Effector memory CD8-positive, alpha-beta T cell (primary cell): ENCODE measurements at places on chromosomes 4 and X.

GRCh38 chrX:155086202-155086840, 15.0 kb downstream of the BRCC3 start:
- H3K4me1 ChIP-seq, result no peaks in the 10 kb centered on the region
- no peak overlapping the region for H3K27ac ChIP-seq
- peak; percentile 36 for DNase-seq
- peaks cover 31% of the 10 kb centered on the region for H3K36me3 ChIP-seq

GRCh38 chrX:132940727-132941327, 17.6 kb downstream of the HS6ST2 start:
- no peaks in the 10 kb centered on the region for H3K4me1 ChIP-seq
- no peaks in the 10 kb centered on the region for H3K27me3 ChIP-seq
- H3K27ac ChIP-seq, result no peak overlapping the region
- DNase-seq, result no peak
- no peak overlapping the region for H3K4me3 ChIP-seq

DNA sequence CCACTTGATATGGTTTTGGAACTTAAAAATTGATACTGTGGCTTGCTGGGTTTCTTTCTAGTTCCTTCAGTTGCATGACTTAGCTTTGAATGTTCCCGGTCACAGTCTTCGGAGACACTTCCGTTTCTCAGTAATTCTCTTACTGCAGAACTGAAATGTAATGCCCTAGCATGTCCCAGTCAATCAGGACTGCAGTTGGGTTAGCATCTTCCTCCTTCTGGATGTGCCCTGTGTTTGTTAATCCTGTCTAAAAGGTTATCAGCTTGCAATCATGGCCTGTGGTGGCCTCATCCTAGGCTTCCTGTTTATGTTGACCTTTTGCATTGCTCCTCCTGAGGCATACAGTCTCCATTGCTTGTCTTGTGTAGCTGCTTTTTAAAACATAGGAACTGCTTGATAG, 275.9 kb downstream of the ARHGAP10 start:
- H3K27ac ChIP-seq, result peak overlapping the region; percentile 22
- peaks cover 21% of the 10 kb centered on the region for H3K4me1 ChIP-seq
- no peak overlapping the region for H3K4me3 ChIP-seq
- H3K27me3 ChIP-seq, result no peaks in the 10 kb centered on the region
- H3K36me3 ChIP-seq, result no peaks in the 10 kb centered on the region

- H3K27ac ChIP-seq, result no peak overlapping the region
- H3K4me1 ChIP-seq, result no peaks in the 10 kb centered on the region
- H3K4me3 ChIP-seq, result no peak overlapping the region
- DNase-seq, result no peak
These were observed 83.4 kb upstream of the BMP2K start for GRCh38 chr4:78692822-78693170.

GRCh38 chr4:23091711-23092110, 399.0 kb downstream of the GBA3 start:
- no peaks in the 10 kb centered on the region for H3K27me3 ChIP-seq
- no peaks in the 10 kb centered on the region for H3K36me3 ChIP-seq
- no peaks in the 10 kb centered on the region for H3K4me1 ChIP-seq
- no peak overlapping the region for H3K4me3 ChIP-seq

DNA sequence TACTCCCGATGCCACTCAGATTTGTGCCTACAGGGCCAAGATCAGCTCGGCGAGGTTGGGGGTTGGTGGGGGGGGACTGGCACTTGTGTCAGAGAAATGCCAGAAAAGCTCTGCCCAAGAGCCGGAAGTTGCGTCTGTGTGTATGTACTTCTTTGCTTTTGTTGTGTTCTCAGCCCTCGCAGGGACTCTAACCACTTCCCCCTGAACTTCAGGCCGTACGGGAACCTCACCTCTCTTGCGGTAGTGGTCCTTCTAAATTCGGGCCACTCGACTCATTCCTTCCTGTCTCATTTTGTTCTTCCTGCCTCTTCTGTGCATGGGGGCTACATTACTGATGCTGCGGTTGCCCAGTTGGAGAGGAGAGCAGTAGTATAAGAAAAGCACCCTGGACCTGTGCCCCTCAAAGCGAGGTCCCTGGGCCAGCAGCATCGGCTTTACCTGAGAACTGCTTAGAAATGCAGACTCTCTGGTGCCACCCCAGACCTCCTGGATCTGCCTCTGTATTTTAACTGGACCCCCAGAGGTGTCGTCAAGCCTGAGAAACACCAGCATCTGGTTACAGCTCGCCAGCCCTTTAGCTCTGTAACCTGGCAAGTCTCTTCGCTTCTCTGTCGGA, 146.3 kb upstream of the RPS6KA3 start:
- peak; percentile 41 for DNase-seq
- H3K27ac ChIP-seq, result peak overlapping the region; percentile 95
- H3K4me3 ChIP-seq, result peak overlapping the region; percentile 58
- peaks cover 3% of the 10 kb centered on the region for H3K36me3 ChIP-seq
- H3K4me1 ChIP-seq, result peaks cover 14% of the 10 kb centered on the region
- H3K27me3 ChIP-seq, result no peaks in the 10 kb centered on the region

DNA sequence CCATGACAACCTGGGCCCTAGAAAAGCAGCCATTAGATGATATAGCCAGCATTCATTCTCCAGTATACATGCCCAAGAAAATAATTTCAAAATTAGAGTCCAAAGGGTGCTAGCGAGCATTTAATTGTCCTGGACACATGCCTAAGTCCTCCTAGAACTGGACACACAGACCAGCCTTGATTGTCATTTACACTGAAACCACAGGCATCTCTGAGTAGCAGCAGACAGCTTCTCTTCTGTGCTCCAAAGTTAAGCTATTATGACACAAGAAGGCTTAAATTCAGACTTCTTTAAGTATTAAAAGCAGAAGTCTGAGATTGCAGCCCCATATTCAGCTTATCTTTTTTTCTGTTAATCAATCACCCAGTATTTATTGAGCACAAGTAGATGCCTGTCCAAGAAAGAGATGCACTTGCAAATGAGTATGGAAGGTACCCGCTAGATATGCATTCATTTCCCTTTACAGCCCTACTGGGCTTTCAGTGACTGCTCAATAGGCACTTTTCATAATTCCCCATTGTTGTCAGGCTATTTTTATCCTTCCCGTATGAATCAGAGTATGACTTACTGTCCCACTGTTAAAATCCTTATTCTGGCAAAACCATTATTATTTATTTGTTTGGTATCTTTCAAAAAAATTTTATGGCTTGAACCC, 374.1 kb downstream of the FBXW7 start:
- no peaks in the 10 kb centered on the region for H3K36me3 ChIP-seq
- no peak for DNase-seq

DNA sequence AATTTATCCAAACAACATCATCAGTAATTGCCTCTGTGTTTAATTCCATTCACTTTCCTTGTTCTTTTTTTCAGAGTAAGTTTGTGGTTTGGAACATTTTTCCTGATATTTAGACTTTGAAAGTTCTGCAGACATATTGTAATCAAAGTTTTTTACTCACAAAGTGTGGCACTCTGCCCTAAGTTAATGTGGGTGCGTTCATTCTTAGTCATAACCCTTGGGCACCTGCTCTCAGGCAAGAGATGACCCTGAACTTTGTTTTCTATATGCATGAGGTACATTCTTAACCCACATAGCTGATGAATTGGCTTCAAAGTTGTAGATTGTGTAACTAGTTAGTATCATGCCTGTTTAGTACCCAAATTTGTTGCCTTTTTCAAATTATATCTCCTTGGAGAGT, 424.3 kb downstream of the GRXCR1 start:
- DNase-seq, result no peak
- no peak overlapping the region for H3K27ac ChIP-seq

DNA sequence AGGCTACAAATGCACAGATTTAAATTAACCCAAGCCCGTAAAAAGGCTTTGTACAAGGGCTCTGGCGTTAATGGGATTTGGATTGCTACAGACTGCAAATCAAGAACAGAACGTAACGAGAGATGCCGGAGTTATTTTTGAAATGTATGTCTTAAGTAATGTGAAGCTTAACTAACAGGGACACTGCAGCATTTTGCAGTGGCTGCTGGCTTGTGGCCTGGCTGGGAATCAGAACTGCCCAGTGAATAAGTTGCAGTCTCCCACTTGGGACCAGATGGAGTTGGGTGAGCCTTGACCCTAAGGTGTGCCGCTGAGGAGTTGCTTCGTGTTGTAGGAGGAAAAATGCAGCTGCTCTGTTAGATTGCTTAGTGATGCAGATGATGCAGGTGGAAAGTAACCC, 318.4 kb downstream of the DHX15 start:
- no peaks in the 10 kb centered on the region for H3K4me1 ChIP-seq
- DNase-seq, result no peak
- H3K27ac ChIP-seq, result no peak overlapping the region
- no peaks in the 10 kb centered on the region for H3K36me3 ChIP-seq
- no peaks in the 10 kb centered on the region for H3K27me3 ChIP-seq

- H3K27me3 ChIP-seq, result peaks cover 27% of the 10 kb centered on the region
- H3K36me3 ChIP-seq, result no peaks in the 10 kb centered on the region
- H3K27ac ChIP-seq, result no peak overlapping the region
- DNase-seq, result no peak
- no peak overlapping the region for H3K4me3 ChIP-seq
These were observed 8.7 kb downstream of the FHDC1 start for GRCh38 chr4:152944666-152945320.

DNA sequence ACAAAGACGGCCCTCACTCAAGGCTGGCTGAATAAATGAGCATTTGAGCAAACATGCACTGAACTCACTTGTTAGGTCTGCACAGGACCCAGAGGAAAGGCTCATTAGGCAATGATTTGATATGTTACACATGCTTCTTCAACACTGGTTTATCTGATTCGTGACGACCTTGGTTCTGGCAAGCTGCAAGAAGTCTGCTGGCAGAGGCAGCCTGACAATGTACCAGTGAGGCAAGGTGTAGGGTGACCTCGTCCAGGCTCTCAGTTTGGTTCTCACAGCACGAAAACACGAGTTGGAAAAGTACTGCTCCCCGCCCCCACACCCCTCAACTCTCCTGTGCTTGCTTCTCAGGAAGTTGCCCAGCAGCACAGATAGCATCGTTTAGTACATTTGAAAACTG, 63.1 kb upstream of the CITED1 start:
- DNase-seq, result no peak
- no peaks in the 10 kb centered on the region for H3K27me3 ChIP-seq
- H3K4me3 ChIP-seq, result no peak overlapping the region
- no peaks in the 10 kb centered on the region for H3K4me1 ChIP-seq
- peaks cover 6% of the 10 kb centered on the region for H3K36me3 ChIP-seq
- no peak overlapping the region for H3K27ac ChIP-seq

GRCh38 chr4:119721878-119722277, 93.3 kb upstream of the PDE5A start:
- DNase-seq, result no peak
- H3K4me1 ChIP-seq, result no peaks in the 10 kb centered on the region
- peaks cover 4% of the 10 kb centered on the region for H3K36me3 ChIP-seq
- H3K27me3 ChIP-seq, result no peaks in the 10 kb centered on the region
- no peak overlapping the region for H3K27ac ChIP-seq

DNA sequence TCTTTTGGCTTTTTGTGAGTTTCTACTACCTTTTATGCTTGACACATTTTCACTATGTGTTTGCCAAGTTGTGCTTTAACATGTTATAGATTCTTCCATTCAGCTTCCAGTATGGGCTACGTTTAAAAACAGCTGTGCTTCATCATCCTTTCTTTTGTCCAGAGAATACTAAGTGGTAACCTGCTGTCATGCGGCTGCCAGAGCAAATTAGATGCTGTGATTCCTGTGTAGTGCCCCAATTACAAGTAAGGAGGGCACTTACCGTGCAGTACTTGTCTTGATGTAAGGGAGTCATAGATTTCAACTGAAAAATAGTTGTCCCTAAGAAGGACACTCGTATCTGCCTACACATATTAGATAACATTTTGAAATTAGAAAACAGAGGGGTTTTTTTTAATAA, 531.8 kb upstream of the GALNTL6 start:
- no peak for DNase-seq
- no peaks in the 10 kb centered on the region for H3K27me3 ChIP-seq
- H3K27ac ChIP-seq, result no peak overlapping the region

GRCh38 chr4:6763330-6763851, 19.1 kb upstream of the KIAA0232 start:
- peaks cover 2% of the 10 kb centered on the region for H3K36me3 ChIP-seq
- H3K4me3 ChIP-seq, result no peak overlapping the region
- H3K27me3 ChIP-seq, result peaks cover 10% of the 10 kb centered on the region
- peak; percentile 28 for DNase-seq
- peaks cover 20% of the 10 kb centered on the region for H3K4me1 ChIP-seq
- no peak overlapping the region for H3K27ac ChIP-seq

- H3K4me1 ChIP-seq, result no peaks in the 10 kb centered on the region
- H3K27ac ChIP-seq, result no peak overlapping the region
- no peak for DNase-seq
- H3K36me3 ChIP-seq, result no peaks in the 10 kb centered on the region
These were observed 16.5 kb downstream of the TMPRSS11E start for GRCh38 chr4:68463796-68464195.

GRCh38 chr4:182227611-182228010, 15.6 kb upstream of the TENM3 start:
- H3K27me3 ChIP-seq, result no peaks in the 10 kb centered on the region
- H3K4me3 ChIP-seq, result no peak overlapping the region
- no peak overlapping the region for H3K27ac ChIP-seq
- no peak for DNase-seq

DNA sequence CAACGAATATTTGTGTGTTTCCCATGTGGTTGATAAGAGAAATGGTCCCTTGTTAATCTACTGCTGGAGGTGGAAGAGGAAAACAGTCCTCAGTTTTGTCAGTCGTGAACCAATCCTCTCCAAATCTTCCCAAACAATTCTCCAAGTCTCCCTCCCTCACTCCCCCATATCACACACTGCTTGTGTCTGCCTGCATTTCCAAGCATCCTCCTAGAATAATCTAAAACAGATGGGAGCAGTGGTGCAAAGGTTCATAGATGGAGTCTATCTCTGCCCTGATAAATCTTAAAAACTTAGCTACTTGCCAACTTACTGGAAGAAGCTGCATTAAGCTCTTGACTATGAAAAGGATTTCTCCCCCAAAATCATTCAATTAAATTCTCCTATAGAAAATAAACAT, 43.7 kb upstream of the SH3KBP1 start:
- peaks cover 13% of the 10 kb centered on the region for H3K36me3 ChIP-seq
- H3K27me3 ChIP-seq, result no peaks in the 10 kb centered on the region
- H3K4me3 ChIP-seq, result no peak overlapping the region
- DNase-seq, result no peak
- H3K27ac ChIP-seq, result no peak overlapping the region

- H3K36me3 ChIP-seq, result no peaks in the 10 kb centered on the region
- peaks cover 8% of the 10 kb centered on the region for H3K4me1 ChIP-seq
- no peak overlapping the region for H3K27ac ChIP-seq
- peak; percentile 80 for DNase-seq
These were observed 18.3 kb upstream of the GPR101 start for GRCh38 chrX:137051978-137052642.

DNA sequence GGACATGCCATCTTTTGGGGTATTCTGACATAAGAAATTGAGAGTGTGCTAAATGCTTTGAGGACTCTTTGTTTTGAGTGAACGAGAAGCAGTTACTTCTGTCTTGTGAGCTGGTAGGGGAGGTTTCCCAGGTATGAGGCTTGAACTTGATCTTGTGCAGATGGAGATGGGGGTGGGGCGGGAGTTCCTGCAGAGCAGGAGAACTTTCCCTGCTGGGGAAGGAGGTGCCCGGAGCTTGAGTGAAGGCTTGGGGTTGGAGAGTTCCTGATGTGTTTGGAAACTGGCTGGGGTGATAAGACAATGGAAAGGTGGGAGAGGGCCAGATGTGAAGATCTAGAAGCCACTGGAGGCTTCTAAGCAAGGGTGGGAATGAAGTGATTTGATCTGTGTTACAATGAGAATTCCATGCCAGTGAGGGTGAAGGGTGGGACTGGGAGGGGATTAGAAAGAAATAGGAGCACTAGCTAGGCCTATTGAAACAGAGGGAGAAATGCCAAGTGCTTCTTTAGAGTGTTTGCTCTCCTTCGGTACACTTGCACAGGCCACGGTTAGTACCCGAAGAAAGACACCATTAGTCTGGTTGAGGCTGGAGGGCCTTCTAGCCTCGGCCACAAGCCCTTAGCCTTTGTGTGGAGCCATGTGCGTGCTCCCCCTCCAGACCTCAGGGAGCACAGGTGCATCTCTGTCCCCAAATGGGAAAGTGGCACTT, 103.5 kb upstream of the STOX2 start:
- H3K27me3 ChIP-seq, result peaks cover 22% of the 10 kb centered on the region
- DNase-seq, result no peak
- peaks cover 3% of the 10 kb centered on the region for H3K36me3 ChIP-seq
